ENCODE measurements at places on chromosomes 6 and 20.

GRCh38 chr20:63574829-63575743, 1.0 kb upstream of the HELZ2 start:
- no peak for DNase-seq

GRCh38 chr6:68229566-68229965, 405.5 kb upstream of the ADGRB3 start:
- DNase-seq: no peak

- no peak for DNase-seq
Observed at GRCh38 chr6:146472918-146473317, 70.7 kb upstream of the RAB32 start.

- DNase-seq: no peak
Observed at GRCh38 chr20:47843886-47844567, 58.7 kb upstream of the SULF2 start.

DNA sequence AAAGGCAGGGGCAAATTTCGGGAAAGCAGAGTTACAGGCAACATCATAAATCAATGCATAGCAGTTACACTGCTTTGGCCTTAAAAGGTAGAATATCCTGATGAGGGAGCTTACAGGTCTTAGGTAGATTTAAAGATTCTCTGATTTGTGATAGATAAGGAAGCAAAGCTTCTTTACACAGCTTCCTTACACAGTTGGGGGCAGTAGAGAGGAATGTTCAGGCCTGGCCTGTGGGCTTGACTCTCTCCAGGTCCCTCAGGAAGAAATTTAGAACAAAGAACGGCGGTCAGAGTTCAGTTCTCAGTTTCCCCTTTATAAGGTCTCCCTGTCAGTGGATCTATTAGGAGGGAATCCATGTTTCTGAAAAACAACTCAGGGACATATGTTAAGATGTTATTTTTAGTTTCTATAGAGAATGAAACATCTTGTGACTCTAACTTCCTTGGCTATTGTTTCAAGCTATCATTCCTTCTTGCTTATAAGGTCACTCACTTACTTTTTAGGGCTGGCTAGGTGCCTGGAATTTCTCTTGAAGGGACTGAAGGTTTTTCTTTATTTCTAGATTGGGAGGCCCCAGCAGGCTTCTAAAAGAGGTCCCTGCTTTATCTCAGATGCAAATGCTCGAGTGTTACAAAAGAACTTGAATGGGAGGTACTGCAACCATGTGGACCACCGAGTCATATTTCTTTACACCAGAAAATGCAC, 11.8 kb downstream of the HLA-B start:
- DNase-seq: no peak

GRCh38 chr6:34390531-34391472, 1.7 kb downstream of the NUDT3 start:
- DNase-seq: no peak

- no peak for DNase-seq
Observed at GRCh38 chr6:19986691-19987438, 149.7 kb downstream of the ID4 start.

DNA sequence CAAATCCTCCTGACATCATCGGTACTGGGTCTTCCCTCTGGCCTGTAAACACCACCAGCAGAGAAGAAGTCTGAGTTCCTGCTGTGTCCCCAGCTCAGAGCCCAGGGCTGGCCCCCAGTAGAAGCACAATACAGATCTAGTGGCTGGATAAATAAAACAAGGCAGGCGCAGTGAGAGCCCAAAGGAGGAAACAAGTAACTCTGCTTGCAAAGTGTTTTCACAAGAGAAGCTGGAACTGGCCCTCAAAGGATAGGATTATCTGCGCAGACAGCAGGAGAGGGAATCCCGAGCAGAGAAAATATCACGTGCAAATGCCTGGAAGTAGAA, 205.1 kb downstream of the ZDHHC14 start:
- no peak for DNase-seq

GRCh38 chr6:109512271-109512817, 29.3 kb upstream of the ZBTB24 start:
- DNase-seq: no peak
